Activated T-cell treated with anti-CD3 and anti-CD28 coated beads for 1 hour (primary cell): ENCODE measurements at places on chromosomes 6 and 20.

- DNase-seq = no peak
Observed at GRCh38 chr6:148700047-148700715, 46.6 kb upstream of the UST start.

- DNase-seq = no peak
Observed at GRCh38 chr6:129748901-129749748, 39.1 kb upstream of the ARHGAP18 start.

DNA sequence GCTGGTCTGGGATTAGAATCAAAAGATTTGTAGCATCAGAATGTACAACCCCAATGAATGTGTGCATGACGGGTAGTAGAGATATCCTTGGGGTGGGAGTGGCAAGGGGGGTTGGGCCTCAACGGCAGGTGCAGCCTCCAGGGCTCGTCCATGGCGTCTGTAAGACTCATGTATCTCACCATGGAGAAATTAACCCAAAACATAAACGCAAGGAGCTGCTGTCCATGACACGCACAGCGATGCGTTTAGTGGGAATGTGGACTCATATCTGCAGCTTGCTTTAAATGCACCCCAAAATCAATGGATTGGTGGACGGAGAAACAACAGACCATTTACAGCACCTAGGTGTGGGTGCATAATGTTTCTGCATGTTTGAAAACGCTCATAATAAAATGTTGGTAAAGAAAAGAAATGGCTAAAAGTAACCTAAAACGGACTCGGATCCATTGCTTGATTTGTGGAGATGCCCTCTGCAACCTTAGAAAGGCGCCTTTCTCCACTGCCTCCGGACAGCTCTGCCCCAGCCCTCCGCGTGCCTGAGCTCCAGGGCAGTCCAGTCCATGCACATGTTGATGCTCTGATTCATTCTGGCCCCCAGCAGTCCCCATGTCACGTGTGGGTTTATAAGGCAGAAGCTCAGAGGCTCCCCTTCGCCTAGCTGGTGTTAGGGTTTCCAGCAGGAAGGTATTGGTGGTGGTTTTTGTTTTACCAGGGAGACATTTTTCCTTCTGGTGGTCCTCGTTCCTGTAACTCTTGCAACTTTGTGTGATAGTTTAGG, 24.5 kb downstream of the PYGB start:
- no peak for DNase-seq

GRCh38 chr6:56742122-56742791, 99.6 kb upstream of the DST start:
- DNase-seq = no peak

DNA sequence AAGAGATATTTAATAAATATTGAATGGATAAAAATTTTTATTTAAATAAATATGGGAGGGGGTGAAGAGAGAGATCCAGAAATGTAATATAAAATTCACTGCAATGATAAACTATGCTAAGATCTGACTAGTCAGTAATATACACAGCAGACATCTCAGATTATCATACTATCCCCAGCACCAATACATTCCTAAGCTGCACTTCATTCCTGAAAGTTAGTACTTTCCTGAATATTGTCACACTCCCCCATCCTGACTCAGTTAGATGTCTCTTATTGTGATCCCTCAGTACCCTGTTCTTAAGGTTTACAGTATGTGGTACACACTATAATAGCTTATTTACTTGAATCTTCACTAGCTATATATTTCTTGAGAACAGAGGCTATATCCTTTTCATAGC, 88.3 kb upstream of the KCNQ5 start:
- no peak for DNase-seq

GRCh38 chr20:62710886-62711702, 2.5 kb downstream of the NTSR1 start:
- DNase-seq = peak; percentile 17

DNA sequence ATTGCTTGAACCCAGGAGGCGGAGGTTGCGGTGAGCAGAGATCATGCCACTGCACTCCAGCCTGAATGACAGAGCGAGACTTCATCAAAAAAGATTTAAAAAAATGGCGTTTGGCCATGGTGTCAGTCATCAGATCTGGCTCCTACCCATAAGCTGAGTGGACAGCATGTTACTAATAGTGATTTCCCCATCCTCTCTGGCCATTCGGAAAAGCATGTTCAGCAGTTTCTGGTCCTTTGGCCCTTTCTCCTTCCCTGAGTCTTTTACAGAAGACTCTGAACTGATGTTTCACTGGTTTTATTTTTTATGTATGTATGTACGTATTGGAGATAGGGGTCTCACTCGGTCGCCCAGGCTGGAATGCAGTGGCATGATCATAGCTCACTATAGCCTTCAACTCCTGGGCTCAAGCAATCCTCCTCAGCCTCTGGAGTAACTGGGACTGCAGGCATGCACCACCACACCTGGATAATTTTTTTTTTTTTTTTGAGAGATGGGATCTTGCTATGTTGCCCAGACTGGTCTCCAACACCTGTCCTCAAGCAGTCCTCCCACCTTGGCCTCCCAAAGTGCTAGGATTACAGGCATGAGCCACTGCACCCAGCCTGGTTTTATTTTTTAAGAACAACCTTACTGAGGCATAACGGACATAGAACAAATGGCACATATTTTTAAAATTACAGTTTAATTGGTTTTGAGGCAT, 84.2 kb upstream of the CNKSR3 start:
- DNase-seq = no peak

- DNase-seq = no peak
Observed at GRCh38 chr6:20211941-20212391, 303 bp downstream of the MBOAT1 start.

DNA sequence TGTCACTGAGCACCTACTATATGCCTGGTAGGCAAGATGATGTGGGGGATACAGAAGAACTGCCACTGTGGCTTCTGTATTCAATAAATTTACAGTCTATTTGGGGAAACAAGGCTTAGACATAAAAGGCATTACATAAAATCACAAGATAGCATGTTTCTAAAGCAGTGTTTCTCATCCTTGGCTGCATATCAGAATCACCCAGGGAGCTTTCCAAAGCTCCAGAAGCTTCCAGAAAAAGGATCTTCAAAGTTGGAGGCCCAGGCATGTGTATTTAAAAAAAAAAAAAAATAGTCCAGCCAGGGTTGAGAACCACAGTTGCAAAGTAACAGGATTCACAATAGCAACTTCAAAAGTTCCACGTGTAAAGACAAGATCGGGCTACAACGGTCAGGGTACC, 112.4 kb upstream of the SPACA1 start:
- no peak for DNase-seq

DNA sequence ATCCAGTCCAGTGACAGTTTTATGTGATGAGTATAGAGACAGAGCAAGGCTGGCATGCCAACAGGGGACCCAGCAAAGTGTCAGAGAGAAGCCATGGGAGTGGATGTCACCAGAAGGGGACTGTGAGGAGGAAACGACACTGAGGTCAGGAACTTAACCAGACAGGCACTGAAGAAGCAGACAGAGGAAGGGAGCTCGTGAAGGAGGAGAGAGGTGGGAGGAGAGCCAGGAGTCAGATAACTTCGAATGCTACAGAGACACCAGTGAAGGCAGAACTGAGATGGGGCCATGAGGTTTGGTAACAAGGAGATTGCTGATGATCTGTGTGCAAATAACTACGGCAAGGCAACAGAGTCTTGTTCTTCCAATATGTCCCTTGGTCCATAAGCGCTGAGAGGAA, 211.1 kb upstream of the FOXA2 start:
- DNase-seq = no peak

- no peak for DNase-seq
Observed at GRCh38 chr20:40009542-40009941, 679.5 kb downstream of the MAFB start.

DNA sequence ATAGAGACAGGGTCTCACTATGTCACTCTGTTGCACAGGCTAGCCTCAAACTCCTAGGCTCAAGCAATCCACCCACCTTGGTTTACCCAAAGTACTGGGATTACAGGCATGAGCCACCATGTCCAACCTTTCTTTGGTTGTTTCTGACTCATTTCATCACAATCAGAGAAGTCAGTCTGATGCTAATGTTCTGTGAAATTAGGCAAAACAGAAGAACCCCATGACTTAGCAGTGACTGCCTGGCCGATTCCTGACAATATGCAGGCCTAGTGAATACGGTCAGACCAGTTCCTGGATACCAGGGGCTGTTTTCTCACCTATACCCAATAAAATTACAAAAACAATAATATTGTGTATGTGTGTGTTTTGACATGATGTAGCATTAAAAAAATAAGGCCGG, 58.8 kb upstream of the BTN3A2 start:
- no peak for DNase-seq

GRCh38 chr6:56222499-56222898, 24.9 kb downstream of the COL21A1 start:
- DNase-seq = no peak

DNA sequence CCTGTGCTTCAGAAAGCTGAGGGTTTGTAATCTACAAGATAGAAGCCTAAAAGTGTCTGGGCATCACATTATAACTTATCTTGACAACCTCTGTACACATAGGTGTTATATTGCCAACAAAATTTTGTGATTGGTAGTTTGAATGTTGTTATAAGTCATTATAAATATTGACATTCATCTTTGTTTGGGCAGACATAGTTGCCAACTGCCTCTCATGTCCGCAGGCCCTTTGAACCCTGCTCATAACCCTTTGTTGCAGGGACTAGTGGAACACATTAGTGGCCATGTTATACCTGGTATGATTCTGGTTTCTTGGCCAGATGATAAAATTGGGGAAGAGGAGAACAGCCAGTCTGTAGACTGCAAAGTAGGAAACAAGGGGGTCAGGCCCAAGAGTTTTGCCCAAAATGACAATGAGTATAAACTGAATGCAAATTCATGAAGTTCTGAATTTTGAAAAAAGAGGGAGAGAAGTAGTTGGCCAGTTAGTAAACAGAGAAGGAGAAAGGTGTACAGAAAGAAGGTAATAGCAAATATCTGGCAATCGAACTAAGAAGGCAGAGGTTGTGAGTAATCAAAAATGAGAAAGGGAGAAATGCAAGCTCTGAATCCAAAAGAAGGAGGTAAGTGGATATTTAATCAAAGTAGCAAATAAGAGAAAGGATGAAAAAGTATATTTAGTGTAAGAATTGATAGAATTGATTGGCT, 21.6 kb upstream of the LMBRD1 start:
- no peak for DNase-seq

DNA sequence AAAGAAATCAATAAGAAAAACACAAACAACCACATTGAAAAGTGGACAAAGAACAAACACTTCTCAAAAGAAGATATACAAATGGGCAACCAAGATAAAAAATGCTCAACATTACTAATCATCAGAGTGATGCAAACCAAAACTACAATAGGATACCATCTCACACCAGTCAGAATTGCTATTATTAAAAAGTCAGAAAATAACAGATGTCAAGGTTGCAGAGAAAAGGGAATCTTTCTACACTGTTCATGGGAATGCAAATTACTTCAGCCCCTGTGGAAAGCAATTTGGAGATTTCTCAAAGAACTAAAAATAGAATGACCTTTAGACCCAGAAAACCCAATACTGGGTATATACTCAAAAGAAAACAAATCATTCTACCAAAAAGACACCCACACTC, 29.8 kb downstream of the KIF6 start:
- no peak for DNase-seq

DNA sequence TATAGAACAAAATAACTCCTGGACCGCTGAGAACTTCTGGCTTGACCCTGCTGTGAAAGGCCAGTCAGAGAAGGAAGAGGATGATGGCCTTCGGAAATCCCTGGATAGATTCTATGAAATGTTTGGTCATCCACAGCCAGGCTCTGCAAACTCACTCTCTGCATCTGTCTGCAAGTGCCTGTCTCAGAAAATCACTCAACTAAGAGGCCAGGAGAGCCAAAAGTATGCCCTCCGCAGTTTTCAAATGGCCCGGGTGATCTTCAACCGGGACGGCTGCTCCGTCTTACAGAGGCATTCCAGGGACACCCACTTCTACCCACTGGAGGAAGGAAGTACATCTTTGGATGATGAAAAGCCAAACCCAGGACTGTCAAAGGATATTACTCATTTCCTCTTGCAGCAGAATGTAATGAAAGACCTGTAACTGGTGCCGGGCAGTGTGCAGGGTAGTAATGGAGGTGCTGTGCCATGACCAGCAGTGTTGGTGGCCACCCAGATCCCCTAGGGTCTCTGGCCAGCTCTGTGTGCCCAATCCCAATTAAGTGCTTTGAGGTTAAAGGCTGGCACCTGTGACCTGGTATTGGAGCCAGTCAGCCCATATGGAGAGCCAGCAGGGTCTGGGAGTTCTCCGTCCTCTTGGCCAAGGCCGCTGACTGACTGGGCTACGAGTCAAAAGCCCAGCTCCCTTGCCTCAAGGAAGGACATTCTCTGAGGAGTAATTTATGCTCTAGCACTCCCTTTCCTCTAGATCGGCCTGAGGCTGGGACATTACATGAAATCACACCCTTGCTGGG, 87.1 kb downstream of the TRMT6 start:
- DNase-seq = no peak

DNA sequence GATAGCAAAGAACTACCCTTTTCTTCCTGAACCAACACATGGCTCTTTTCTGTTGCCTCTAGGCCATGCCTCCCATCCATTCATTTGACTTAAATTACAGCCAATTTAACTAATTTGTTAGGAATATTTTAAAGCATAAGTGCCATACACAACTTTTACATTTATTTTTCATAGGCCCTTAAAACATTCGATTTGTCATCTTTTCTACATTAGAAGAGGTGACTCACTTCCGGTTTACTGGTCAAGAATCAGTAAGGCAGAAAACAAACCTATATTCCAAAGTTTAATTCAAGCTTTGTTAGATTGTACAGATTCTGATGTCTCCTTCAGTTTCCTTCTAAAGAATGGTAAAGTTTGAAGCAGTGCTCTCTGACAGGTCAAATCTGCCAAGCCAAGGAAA, 344.3 kb downstream of the SAMD5 start:
- DNase-seq = no peak

- no peak for DNase-seq
Observed at GRCh38 chr20:26276554-26277210, 580.0 kb upstream of the ZNF337 start.

GRCh38 chr20:472889-473292, 10.6 kb upstream of the TBC1D20 start:
- no peak for DNase-seq

DNA sequence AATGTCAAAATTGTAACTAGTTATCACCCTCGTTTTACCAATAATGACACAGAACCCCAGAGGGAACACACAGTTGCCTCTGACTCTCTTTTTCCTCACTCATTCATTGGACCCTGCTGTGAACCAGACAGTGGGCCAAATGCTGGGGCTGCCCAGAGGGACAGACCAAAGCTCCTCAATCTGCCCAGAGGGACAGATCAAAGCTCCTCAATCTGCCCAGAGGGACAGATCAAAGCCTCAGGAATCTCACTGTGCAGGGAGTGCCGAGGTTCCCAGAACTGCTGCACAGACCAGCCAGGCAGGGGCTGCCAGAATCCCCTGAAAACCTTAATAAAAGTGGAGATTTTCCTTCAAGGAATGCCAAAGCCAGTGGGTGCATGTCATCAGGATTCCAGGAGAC, 179.1 kb downstream of the SOD2 start:
- DNase-seq = no peak
